ENCODE measurements at places on chromosomes 2 and 18.

DNA sequence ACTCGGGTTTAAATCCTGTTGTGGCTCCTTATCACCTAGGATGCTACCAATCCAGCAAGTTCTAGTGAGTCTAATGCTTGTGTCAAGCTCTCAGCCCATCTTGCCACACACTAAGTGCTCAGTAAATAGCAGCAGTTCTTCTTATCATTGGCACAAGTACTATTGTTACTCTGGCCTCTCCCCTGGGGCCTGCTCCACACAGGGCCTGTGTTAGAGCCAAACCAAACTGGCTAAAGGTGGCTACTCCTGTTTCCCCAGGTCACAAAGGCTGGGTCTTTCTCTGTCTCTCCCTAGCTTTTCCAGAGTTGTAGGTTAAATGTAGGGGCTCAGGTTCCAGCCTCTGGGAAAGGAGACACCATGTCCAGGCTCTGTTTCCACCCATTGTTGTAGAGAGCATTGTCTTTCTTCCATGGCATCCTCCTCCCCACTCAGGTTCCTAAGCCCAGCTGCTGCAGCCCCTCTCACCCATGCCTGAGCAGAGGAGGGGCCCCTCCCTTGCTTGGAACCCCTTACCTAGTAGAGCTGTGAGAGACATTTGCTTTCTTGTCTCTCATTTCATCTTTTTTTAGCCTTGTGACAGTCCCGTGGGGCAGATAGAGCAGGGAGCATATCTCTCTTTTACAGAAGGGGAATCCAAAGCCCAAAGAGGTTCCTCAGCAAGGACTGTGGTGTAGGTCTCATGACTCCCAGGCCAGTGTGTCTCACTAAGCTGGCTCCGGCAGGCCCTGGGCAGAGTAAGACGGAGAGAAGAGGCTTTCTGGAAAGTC is 56.4 kb upstream of the OTOF start:
- DNase-seq = no peak

DNA sequence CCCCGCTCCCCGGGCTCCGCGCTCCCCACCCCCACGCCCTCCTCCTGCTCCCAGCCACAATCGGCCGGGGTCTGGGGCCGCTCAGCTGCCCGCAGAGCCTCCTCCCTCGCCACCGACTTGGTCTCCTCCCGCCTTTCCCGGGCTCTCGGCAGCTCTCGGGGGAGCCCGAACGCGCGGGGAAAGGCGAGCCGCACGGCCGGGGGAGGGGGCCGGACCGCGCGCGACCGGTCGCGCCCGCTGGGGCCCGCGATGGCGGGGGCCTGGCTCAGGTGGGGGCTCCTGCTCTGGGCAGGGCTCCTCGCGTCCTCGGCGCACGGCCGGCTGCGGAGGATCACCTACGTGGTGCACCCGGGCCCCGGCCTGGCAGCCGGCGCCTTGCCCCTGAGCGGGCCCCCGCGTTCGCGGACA is 327 bp downstream of the LTBP1 start:
- no peak for DNase-seq

- DNase-seq = no peak
These were observed 35.0 kb downstream of the TEX51 start for GRCh38 chr2:126933711-126934091.

DNA sequence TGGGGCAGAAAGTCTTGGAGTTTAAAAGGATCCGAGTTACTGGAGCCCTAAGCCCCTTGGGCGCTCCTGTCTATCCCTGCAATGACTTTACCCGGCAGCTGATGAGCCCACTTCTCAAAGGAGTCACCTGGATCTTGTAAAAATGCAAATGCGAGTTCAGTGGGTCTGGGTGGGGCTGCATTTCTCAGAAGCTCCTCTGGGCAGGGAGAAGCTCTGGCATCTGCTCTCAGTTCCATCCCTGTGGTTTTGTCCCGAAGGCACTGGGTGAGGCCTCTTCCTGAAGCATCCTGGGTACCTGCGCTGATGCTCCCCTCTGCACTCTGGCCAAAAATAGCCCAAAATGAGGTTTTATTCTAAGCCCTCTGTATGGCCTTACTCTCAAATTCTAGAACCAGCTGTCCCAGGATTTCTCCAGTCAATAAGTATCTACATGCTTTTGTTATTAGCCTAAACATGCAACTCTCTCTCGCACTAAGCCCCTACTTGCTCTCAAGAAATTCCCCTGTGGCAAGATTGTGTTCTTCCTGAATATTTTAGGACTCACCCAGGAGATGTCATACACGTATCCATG is 167.8 kb upstream of the APCDD1 start:
- DNase-seq = no peak

DNA sequence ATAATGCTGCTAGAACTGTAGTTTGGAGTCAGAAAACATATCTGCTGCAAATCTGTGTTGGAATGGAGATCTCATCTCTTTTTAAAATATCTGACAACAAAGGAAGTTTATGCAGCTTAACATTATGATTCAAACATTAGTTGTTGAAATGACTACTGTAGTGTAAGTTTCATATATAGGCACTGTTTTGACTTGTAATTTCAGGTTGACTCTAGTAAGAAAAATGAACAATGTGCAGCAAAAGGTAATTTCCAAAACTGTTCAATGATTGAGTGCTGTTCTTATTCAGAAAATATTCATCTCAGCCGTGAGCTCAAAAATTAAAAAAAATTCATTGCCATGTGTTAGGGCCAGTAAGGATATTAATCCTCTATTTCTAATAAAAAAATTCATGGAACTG is 48.5 kb downstream of the CCDC138 start:
- no peak for DNase-seq

- no peak for DNase-seq
These were observed 290.3 kb downstream of the CNTNAP5 start for GRCh38 chr2:124315221-124315880.

GRCh38 chr2:88753833-88754584 is 62.5 kb downstream of the RPIA start:
- DNase-seq = no peak

GRCh38 chr18:564708-565561 is 15.2 kb upstream of the CETN1 start:
- no peak for DNase-seq

DNA sequence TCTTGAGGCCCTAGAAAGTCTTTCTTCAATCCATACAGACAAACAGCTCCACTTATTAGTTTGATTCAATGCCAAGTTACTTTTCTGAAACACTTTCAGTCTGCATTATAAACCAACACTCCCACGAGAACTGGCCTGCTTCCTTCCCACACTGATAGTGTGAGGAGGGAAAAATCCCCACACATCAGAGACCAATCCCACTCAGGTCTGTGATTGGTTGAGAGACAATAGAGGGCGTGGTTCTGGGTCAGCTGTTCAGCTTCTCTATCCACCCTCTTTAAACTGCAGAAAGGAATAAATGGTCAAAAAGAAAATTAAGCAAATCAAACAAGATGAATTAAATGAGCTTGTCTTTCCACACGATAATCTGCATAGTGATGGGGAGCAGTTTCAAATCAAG is 152.5 kb downstream of the NRP2 start:
- DNase-seq = no peak

- DNase-seq = no peak
These were observed 63.0 kb upstream of the COX7A2L start for GRCh38 chr2:42424033-42424432.

DNA sequence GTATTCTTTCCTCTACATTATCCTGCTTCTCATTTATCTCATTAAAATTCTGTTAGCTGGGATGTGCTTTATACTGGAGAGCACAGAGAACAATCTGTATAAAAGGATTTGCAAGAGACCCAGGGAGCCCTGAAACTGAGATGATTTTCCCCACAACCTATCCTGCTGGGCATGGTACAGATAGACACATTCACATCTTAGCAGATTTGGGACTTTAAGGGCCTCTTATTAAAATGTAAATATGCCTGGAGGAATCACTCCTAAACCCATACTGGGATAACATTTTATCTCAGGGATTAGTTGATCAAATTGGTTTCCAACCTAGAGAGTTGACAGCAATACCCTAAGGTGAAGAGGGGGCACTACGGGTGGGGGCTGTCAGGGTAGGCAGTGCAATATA is 45.5 kb downstream of the AOX1 start:
- no peak for DNase-seq

DNA sequence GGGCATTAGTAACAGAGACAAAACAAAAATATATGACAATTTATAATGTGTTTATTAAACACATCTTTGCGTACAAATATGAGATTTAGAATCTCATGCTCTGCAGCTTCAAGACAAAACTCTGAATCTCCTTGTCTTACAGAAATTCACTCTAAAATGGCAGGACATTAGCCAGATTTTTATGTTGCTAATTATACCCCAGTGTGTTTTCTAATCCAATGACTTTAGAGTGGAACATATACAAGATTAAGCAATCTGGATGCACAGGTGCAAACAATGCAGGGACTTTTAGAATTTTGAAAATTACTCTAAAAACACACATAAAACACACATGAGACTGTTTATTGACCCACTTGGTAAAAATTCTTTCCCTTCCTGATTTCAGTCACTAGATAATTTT is 85.9 kb downstream of the CALCRL start:
- no peak for DNase-seq

- peak; percentile 80 for DNase-seq
These were observed 7.0 kb downstream of the LPIN1 start for GRCh38 chr2:11753452-11753885.

GRCh38 chr2:173048897-173049661 is 26.6 kb upstream of the MAP3K20 start:
- DNase-seq = no peak

- DNase-seq = no peak
These were observed 124.0 kb downstream of the GATA6 start for GRCh38 chr18:22293417-22293816.

DNA sequence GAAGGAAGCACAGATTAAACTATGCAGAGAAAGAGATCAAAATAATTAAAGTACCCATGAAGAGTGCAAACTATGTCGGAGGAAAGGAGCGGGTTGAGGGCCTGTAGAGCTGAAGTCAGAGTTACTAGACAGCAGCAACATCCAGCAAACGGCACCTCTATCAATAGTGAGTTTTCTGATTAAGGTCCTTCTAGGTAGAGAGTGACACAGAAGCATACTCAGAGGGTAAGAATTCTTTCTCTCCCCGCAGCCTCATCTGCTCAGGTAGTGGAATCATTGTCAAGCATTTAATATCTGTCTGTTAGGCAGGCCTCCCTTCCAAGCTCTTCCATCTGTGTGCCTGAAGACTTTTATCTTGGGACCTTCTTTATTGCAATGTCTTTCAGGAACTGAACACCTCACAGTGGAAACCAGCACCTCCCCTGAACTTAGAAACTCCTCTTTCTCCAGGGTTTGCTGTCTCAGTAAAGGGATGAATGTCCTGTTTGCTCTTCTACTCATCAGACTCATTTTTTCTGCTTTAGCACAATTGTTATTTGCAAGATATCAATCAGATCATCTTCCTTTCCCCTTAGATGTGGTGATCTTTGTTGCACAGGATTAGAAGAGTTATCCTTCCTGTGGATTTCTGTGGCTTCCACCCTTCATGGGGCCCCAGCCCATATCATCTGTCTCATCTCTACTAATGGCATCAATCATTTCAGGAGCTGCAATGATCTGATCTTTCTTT is 28.8 kb downstream of the SP140 start:
- peak; percentile 70 for DNase-seq

DNA sequence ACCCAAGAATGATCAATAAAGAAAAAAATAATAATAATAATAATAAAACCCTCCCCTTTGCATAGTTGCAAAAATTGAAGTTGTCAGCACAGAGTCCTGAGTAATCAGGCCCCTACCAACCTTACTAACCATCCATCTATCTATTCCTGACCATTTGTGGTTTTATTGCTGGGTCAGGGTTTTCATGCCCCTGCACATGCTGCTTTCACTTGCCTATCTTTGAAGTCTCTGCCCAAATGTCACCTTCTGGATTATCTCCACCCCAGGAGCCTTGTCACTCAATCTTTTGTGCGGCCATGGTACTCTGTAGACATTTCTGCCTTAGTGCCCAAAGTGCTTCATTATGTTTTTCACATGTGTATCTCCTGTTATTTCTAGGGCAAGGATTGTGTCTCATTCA is 35.1 kb downstream of the SLC30A6 start:
- DNase-seq = no peak

- DNase-seq = no peak
These were observed 9.6 kb downstream of the CHMP1B start for GRCh38 chr18:11860594-11861450.

- no peak for DNase-seq
These were observed 127.4 kb downstream of the VAPA start for GRCh38 chr18:10041180-10041579.

DNA sequence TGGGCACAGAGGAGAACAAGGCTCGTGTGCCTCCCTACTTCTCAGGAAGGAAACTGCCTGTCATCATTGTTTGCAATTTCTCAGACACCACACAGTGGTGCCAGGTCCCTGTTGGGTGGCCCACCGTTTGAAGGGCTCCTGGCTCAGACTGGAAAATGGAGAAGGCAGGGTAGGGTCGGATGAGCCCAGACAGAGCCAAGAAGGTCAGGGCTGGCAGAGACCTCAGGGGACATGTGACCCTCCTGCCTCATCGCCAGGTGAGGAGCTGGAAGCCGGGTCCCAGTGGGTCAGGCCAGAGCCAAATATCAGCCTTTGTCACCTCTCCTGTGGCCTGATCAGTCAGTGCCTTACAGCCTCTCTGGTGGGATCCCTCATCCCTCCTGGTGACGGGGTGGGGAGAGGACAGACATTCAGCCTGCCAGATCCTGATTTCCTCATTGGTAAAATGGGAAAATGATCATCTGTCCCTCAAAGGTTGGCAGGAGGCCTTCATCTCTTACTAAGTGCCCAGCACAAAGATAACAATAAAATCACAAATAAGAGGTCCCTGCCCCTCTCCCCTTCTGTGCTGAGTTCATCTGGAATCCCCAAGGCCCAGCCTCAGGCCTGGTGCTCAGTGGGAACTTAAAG is 117.6 kb downstream of the CAPN13 start:
- no peak for DNase-seq

DNA sequence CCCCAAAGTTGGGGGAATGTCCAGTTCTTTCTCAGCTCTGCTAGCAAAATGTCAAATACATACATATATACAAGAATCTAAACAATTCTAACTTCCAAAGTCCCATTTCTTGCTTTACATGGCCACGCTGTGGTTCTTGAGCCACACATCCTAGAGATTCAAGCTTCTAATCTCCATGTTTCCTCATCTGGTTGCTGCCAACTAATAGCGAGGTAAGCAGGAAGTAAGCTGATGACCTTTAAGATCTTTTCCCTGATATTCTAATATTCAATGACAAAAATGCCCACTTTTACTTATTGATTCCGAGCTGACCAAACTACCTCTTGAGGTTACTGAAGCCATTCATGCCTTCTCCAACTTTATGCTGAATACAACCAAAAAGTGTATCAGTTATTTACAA is 3.3 kb downstream of the VPS54 start:
- no peak for DNase-seq

GRCh38 chr2:10036095-10036884 is 7.1 kb upstream of the KLF11 start:
- DNase-seq = peak; percentile 81

DNA sequence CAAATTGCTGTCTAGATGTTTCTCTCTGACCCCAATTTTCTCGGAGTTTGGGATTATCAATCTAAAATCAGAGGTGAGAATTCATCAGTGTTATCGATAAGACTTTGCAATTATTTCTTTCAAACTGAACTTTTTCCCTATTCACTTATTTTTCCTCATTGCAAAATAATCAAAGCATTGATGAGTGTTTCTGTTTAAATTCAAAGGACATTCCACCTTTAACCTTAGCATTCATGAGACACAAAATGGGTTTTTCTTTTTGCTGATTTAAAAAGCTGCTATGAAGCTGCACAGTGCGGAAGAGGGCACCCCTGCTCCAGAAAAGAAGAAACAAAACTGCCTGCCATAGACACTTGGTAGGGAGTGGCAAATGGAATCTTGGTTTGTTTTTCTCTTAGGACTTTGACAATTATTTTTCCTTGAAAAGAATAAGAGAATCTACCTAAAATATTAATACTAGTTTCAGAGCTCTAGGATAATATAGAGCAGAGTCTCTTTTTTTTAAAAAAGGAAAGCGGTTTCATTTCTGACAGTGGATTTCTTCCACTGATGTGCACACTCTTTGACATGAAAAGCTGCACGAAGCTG is 203.4 kb downstream of the TGIF1 start:
- no peak for DNase-seq
